Panc1 (cell line): ENCODE measurements at places on chromosomes 3 and 15. TPM values are rescaled to one million over a fixed set of nuclear protein-coding genes. Genes with fewer than 3 reads are reported as not detected.

GRCh38 chr3:139794469-139795265 is 116.9 kb upstream of the NMNAT3 start:
- DNase-seq: no peak

Gene CHRNA3
- 0.31 TPM for total RNA-seq

DNA sequence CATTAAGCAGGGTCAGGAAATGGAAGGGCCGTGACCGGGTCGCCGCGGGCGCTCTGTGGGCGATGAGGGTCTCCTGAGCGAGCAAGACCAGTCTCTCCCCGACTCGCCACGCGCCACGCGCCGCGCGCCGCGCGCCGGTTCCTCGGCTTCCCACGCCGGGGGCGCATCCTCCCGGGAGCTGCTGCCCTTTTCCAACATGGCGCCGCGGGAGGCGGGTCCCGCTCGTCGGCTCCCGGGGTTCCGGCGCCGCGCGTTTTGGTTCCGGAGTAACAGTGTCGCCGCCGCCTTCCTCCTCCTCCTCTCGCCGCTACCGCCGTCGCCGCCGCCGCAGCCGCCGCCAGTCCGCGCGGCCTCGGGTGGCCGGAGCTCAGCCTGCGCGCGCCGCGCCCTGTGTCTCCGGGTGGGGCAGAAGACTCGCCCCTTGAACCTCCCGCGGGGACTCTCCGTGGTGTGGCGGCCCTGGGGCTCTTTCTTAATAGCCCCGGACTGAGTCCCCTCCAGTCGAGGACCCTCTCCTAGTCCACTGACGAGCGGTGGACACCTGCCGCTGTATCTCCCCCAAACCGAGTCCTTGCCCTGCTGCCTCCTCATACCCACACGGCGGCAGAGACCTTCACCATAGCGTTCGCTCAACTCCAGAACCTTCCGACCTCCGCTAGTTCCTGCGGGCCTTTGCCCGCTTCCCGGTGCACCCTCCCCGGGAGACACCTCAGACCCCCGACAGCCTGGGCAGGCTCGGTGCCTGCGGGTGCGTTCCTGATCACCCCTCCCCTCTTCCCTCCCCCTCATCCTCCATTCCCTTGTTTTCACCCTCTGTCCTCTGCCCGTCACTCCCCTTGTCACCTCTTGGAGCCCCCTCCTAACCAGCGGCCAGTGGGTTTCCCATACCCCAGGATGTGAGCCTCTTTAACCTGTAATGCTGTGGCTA is at the start of gene MAP2K5:
Gene MAP2K5 (plus strand): TSS at position 284 of the 928 bp plus-strand sequence. CDS start 633 bp downstream, at position 917.
- DNase-seq: no peak

- no peak for DNase-seq
Measured at GRCh38 chr3:184443364-184443763, 63.5 kb downstream of the CHRD start.

Gene LIPC
- not detected for total RNA-seq

DNA sequence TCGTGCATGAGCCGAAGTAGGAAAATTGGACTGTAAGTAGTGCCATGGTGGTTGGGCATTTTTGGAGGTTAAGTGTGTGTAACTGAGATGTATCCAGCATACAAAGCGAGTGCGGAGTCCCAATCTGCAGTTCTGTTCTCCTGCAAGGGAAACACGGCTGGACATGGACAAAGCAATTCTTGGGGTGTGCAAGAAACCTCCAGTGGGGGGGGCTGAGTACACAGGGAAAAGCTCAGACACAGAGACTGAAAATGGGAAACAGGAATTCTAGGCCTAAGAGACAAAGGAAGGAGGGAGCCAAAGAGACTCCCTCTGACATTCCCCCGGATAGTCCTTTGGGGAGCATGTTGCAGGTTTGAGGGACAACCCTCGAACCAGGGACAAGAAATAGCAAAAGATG is 83.2 kb upstream of the PLSCR4 start:
- DNase-seq: no peak

DNA sequence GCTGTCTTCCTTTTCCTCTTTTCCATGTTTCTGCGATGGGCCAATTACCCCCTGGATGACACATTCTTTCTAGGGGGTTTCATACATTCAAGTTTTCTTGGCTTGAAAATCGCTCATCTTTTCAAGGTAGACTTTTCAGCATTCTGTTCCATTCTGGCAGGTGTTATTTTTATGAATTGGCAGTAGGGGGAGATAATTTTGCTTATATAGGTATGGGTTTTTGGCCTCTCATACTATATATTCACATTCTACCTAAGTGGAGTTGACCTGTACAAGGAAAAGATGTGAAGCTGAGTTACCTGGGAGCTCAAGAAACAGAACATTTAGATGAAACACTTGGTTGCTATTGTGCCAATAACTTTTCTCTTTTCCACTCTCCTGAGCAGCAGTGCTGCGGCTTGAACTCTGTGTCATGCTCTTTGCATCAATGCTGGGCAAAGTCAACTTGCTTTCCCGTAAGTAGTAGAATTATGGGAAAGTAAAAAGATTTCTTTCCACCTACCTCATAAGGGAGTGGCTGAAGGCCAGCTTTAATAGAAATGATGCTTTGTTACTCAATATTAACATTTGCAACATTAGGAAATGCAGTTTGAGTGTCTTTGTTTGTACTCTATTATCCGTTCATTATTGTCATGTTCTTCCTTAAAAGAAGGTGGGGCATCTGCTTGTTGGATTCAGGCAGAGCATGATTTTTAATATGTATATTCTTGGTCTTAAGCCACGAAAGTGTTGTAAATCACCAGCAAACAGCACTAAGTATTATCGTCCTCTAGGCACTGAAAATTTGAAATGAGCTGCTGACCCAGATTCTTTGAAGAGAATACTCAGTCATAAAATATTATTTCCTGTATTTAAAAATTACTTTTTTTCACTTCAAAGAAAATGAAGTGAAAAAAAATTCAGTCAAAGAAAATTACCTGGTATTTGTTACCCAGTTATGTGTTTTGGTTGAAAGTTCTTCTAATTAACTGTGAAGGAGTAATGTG is 27.7 kb upstream of the MFSD1 start:
- DNase-seq: no peak

GRCh38 chr3:56969851-56970250 is 90.6 kb upstream of the SPATA12 start:
- DNase-seq: no peak

GRCh38 chr3:165835431-165835830 is 1.8 kb downstream of the BCHE start:
- DNase-seq: no peak

DNA sequence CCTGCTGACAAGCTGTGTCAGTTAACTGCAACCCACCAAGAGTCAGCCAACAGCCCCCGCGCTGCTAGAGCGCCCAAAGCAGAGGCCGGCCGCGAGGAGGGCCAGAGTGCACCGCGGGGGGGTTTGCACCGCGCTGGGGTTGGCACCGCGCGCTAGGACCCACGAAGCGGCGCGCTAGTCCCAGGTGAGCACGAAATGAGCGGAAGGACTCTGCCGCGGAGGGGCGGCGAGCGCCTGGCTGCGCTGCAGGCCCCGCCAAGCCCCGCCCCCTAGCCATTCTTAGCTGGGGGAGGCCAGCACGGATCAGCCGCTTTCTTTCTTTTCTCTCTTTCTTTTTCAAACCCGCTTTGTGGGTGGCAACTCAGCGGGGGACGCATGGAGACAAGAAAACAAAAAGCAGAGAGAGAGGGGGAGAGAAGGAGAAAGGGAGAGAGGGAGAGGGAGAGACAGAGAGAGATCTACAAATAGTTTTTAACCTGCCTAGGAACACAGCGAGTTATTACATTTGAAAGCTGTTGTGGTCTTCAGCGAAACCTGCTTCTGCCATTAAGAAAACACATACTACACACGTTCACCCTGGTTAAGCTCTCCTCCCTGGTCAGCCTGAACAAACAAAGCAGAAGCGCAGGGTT is 6.9 kb upstream of the FOXB1 start:
- no peak for DNase-seq

DNA sequence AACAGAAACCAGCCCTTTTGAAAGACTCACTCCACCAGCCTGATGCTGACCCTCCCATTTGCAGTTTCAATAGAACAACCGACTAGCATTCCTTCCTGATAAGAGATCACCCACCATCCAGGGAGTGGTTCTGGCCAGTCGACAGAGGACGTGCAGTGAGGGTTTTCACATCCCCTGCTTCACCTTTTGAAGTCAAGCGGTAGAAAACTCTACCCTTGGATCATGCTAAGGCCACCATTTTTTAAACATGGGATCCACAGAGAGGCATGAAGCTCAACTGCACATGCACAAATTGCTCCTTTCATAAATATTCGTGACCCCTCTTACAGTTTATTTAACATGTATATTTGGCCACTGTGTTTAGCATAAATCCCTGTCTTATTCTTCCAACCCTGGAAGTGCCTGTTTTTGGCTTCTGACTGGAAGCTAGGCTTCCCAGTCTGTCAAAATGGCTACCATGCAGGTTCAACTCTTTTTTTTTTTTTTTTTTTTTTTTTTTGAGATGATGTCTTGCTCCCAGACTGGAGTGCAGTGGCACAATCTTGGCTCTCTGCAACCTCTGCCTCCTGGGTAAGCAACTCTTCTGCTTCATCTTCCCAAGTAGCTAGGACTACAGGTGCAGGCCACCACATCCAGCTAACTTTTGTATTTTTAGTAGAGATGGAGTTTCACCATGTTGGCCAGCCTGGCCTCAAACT is 1.0 kb upstream of the THUMPD3 start:
- no peak for DNase-seq

GRCh38 chr15:59632714-59633113 is 21.1 kb downstream of the GCNT3 start:
- no peak for DNase-seq

GRCh38 chr3:190166948-190167347 is 46.3 kb upstream of the P3H2 start:
- DNase-seq: no peak

Gene COL7A1
- 40.0 TPM for total RNA-seq

- no peak for DNase-seq
Measured at GRCh38 chr15:82064824-82065223, 19.0 kb upstream of the MEX3B start.

DNA sequence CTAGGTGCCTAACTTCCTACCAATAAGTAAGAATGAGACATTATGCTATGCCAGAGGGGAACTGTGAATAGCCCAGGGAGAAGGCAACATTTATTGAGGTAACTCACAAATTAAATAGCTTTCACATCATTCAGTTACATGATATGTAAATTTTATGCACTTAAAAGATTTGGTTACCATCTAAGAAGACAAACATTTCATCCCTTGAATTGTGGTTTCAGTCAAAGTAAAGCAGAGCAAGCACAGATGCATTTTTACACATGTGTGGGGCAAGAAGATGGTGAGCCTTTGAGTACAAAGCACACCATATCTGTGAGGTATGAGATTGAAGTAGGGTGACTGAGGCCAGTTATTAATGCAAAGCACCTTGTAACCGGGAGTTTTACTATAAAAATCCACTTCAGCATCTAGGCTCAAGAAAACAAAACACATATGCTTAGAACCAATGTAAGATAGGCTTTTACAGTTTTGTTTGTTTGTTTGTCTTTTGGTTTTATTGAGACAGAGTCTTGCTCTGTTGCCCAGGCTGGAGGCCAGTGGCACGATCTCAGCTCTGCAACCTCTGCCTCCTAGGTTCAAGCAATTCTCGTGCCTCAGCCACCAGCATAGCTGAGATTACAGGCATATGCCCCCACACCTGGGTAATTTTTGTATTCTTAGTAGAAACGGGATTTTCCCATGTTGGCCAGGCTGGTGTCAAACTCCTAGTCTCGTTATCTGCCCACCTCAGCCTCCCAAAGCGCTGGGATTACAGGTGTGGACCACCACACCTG is 3.5 kb downstream of the PLSCR2 start:
- no peak for DNase-seq

Gene TRIM42
- not detected for total RNA-seq

GRCh38 chr15:81723113-81723651 is 322.6 kb downstream of the MEX3B start:
- no peak for DNase-seq

Gene PLAAT1
- total RNA-seq: 3.9 TPM

Gene RETNLB
- total RNA-seq: not detected

Gene DUSP7
- total RNA-seq: 13.1 TPM

- no peak for DNase-seq
Measured at GRCh38 chr3:98972720-98973119, 71.2 kb upstream of the DCBLD2 start.

DNA sequence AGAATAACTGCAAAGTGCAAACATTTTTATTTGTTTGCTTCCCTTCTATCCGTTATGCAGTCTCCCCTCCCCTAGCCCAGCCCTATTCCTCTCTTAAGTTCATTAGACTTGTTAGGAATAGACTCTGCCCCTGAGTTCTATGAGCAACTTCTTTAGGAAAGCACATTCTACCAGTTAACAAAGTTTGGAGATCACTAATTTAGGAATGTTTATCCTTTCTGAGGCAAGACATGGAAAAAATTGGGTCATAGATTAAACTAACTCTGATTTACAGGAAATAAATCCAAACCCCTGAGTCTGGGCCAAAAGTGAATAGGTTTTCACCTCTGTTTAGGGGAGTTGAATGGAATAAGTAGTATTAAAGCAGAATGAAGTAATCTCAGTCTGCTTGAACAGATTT is 34.4 kb downstream of the C3orf80 start:
- no peak for DNase-seq

DNA sequence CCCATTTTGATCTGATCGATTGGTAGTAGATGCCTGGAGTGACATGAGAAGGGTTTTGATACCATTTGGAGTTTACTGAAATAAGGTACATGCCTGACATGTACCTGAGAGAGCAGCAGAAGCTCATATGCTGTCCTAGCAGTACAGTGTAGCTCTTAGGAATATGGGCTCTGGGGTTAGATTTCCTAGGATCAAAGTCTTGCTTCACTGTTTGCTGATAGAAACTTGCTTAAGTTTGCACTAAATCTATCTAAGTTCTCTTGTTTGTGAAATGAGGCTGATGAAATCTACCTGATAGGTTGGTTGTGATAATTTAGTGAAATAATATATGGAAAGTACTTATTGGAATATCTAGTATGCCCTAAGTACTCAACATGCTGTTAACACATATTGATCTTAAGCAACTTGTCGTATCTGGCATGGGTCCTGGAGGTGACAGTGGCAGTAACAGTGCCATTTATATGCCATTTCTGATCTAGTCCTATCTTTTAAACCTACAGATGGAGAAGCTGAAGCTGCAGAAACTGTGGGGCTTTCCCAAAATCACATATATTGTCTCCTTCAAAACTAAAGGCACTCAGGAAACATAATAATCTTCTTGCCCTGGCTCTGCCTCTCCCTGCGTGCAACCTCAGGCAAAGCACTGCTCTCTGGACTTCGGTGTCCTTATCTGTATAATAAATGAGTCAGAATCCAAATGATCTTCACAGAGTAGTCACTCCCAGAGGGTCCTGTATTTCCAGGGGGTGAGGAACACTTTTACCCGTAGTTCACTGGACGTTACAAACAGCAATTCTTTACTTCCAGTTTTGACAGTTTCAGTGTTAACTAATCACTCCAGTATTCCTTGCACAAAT is 223.6 kb upstream of the SETMAR start:
- no peak for DNase-seq

- DNase-seq: no peak
Measured at GRCh38 chr3:56917361-56918110, 115.8 kb upstream of the ARHGEF3 start.

Gene ALG1L2
- total RNA-seq: 0.33 TPM
